CD4-positive, alpha-beta T cell treated with Interleukin-4 for 1 hour (primary cell): ENCODE measurements at places on chromosomes 1 and 21.

GRCh38 chr21:28793043-28793442 is 199.6 kb downstream of the LTN1 start:
- no peak for DNase-seq

- DNase-seq, result no peak
Observed at GRCh38 chr1:248821101-248821500, 4.6 kb downstream of the SH3BP5L start.

DNA sequence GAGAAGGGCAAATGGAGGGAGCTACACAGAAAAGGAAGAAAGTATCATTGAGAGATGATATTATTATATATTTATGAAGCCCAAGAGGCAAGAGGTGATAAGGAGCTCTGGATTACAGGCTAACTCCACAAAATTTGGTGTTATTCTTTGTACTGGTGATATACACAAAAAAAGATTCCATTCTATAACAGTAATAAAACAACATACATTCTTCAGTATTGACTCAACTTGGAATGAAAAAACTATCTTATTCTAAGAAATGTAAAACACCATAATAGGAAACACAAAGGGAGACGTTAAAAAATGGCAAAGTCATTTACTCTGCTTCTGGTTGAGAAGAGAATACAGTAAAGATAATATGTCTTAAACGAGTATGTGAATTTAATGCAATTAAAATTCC is 99.4 kb downstream of the TEX35 start:
- no peak for DNase-seq

DNA sequence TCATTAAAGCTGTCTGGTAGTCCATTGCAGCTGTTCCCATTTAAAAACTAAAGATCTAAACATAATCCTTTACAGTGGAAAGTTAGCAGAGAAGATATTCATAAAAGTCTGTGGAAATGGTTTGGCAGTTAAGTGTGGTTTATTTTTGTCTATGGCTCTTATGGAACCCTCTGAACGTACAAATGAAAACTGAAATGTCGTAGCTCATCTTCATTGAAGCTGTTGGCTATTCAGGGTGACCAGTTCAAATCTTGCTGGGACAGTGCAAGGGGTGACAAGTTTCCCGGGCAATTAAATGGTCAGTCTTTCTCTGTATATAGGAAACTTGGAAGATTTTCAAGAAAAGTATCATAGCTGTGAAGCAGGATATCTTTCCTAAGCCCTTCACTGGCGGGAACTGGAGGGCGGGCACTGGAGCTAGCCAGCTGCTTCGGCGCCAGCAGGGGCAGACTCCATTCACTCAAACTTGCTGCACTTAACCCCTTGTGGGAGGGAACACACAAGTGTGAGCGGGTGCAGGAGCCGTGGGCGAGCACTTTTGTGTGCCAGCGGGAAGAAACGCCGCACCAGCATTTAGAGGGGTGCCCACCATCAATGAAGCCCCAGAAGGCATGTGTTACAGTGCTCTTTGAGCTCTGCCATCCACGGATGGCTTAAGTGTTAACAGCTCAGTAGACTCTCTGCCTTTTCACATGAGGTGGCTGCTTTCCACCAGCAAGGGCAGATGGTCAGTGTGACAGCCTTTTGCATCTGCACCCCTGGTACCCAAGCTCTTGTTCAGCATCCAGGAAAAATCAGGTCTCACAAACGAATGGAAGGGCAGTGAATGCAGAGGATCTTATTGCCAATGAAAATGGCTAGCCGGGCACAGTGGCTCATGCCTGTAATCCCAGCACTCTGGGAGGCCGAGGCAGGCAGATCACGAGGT is 232.1 kb upstream of the KAZN start:
- no peak for DNase-seq

DNA sequence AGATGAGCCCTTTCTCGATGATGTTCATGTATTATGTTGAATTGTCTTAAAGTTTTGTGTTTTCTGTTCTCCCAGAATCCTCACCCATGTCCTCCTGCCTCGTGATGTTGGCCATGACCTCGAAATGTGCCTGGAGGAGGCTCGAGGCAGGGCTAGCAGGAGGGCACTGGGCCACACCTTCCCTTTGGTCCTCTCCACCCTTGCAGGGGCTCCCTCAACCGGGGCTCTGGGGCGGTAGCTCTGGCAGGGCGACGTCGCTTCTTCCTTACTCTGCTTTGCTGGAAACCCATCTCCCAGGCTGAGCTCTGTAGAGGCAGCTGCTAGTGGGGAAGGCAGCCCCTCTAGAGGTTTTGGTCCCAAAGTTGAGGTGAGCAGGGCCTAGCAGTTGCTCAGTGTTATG is 14.3 kb downstream of the TFF3 start:
- no peak for DNase-seq

- no peak for DNase-seq
Observed at GRCh38 chr1:47591801-47592200, 154.0 kb downstream of the FOXD2 start.

DNA sequence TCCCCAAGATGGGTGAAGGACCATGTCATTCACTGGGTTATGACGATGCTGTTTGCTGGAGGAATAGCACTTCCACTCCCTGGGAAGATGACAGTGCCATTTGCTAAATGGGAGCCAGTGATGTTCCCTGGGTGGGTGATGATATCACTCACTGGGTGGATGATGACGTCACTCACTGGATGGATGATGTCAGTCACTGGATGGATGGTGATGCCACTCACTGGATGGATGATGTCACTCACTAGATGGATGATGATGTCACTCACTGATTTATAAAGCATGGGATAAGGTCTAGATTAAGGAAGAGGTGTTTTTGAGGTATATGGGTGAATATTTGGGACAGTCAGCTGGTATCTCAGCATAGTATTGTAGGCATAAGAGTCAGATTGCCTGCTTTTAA is 457.2 kb downstream of the AJAP1 start:
- DNase-seq, result no peak

DNA sequence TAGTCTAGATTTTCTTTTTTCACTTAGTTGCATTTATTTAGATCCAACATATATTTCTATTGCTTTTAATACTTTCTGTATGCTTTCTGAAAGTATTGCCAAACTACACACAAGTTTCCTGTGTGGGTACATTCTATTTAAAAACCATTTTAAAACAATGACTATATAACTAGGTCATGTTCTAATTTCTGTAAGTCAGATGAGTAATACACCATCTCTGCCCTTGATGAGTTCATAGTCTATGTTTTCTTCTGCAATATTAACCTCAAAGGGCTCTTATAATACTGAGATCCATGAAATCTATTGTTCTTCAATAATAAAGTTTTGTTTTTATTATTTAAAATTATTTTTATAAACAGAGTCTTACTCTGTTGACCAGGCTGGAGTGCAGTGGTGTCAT is 68.3 kb downstream of the RNASEL start:
- DNase-seq, result no peak

DNA sequence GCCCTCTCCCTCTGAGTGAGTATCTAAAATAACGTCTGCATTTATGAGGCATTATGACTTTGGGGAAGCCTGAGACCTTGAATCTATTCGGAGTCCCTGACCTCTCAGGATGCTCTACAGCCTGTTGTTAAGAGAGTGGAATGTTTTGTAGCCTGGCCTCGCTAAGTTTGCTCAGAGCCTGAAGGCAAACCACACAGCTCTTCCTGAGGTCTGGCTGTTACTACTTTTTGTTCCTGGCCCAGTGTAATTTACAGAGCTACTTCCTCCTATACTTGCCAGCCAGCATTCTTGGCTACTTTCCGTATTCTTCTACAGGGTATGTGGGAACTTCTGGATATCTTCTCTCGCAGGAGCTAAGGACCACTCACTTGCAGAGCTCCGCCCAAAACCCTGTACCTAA is 3.6 kb upstream of the ZMYM4 start:
- DNase-seq, result no peak

DNA sequence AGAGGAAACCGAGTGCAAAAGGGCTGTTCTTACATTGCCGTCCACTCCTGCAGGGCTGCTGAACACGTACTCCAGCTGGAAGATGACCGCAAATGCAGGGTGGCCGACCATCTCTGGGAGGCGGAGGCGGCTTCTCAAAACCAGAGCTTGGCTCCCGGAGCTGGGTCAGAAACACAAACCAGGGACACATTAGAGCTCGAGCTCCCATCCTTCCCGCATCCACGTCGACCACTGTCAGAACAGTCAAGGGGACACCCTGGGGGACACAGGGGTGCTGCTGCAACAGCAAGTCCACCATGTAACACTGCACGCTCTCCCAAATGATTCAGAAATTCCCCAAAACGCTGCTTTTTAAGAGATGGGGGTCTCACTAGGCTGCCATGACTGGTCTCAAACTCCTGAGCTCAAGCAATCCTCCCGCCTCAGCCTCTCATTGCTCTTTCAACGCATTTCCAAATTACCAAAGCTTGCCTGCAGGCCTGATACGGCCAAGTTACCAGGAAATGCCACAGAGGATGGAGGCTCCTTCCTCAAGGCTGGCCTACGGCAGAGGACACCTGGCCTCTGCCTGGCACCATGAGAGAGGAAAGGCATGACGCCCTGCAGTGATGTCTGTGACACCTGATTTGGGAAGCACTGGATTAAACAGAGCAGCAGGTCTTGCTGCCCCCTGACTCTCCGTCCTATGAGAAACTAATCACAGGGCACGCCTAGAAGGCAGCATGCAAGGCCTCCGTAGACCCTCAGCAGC is 45.0 kb downstream of the NPHP4 start:
- DNase-seq, result no peak

- no peak for DNase-seq
Observed at GRCh38 chr1:60866917-60867531, 215.3 kb upstream of the NFIA start.

DNA sequence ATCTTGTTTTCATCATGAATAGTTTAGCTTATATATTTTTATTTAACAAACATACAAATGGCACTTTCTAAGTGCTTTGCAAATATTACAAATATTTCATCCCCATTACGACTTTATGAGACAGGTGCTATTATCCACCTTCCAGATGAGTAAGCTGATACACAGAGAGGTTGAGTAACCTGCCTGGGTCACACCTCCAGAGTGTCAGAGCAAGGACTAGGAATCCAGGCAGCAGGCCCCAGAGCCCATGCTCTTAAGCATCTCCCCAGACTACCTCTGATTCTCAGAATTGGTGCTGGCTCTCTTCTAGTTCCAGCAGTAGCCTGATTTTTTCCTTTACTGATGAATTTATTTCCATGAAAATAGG is 40.0 kb downstream of the EPHB2 start:
- no peak for DNase-seq

GRCh38 chr1:6690186-6690585 is 11.4 kb downstream of the DNAJC11 start:
- DNase-seq, result no peak

- DNase-seq, result no peak
Observed at GRCh38 chr1:83500987-83501591, 497.8 kb downstream of the TTLL7 start.

- DNase-seq, result no peak
Observed at GRCh38 chr21:16533692-16534407, 804.1 kb downstream of the USP25 start.

- DNase-seq, result no peak
Observed at GRCh38 chr1:162207862-162208261, 138.4 kb downstream of the NOS1AP start.

- no peak for DNase-seq
Observed at GRCh38 chr1:244092964-244093638, 42.0 kb downstream of the ZBTB18 start.

GRCh38 chr1:3530086-3530925 is 75.8 kb downstream of the ARHGEF16 start:
- DNase-seq, result no peak

- DNase-seq, result peak; percentile 5
Observed at GRCh38 chr1:90045853-90046563, 51.1 kb downstream of the ZNF326 start.

DNA sequence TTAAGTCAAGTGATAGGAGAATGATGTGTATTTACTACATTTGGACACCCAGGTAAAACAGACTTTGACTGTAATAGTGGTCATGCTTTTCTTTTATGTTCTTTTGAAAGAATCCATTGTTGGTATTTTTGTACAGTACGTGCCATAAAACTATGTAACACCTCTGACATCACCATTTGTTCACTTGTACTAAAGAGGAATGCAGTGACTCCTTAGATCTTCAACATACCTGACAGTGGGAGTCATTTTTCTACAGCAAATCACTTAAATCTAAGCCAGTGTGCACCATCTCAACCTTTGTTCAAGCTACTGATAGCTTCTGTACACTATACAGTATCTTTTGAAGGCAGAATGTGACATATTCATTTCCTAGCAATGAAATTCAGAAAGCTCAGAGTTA is 6.3 kb upstream of the PLD5 start:
- DNase-seq, result no peak

DNA sequence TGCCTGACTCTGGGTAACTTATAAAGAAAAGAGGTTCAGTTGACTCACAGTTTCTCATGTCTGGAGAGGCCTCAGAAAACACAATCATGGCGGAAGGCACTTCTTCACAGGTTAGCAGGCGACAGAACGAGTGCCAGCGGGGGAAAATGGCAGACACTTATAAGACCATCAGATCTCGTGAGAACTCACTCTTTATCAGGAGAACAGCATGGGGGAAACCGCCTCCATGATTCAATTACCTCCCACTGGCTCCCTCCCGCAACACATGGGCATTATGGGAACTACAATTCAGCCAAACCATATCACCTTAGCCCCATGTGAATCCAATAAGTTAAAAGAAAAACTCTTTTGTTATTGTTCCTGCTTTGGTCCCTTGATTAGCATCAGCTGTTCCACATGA is 725.2 kb downstream of the LRRIQ3 start:
- no peak for DNase-seq

GRCh38 chr1:168421399-168422004 is 122.3 kb downstream of the XCL2 start:
- peak; percentile 66 for DNase-seq

GRCh38 chr1:83889707-83890106 is 109.2 kb downstream of the TTLL7 start:
- DNase-seq, result no peak

DNA sequence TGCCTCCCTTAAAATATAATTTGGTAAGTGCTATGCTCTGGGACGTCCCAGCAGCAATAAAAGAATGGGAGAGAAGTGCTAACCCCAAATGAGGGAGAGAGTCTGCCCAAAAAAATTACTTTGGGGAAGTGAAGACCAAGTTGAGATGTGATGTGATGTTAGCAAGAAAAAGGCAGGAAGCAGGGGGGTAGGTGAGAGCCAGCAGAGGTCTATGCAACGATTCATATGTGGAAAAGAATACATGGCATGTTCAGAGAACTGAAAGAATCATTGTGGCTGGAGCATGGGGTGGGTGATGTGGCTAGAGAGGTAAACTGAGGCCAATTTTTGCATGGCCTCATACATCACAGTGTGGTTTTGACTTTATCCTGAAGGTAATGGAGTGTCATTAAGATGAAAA is 5.6 kb upstream of the CTPS1 start:
- no peak for DNase-seq

DNA sequence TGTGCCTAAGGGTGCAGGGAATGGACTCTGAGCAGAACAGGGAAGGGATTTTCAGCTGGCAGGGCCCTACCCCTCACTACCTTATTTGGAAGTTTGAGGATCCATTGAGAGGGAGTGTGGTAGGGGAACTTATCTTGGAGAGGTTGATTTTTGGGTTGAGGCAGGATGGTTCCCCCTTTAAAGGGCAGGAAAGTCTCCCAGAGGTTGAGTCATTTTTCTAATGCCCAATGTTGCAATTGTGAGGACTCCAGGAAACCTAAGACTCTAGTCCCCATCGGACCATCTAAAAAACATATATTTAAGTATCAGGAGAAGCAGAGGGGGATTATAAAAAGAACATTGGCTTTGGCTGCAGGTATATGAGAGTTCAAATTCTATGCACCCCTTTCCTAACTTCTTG is 47.3 kb downstream of the SAMD13 start:
- DNase-seq, result no peak
